Non-pigmented ciliary epithelial cell (primary cell): ENCODE measurements at places on chromosomes 11 and 22.
A peak's percentile ranks its signal among the peaks of the same experiment; 100 is the strongest.

- peak; percentile 41 for DNase-seq
Measured at GRCh38 chr11:9264316-9265210, 587 bp downstream of the DENND5A start.

- DNase-seq = no peak
Measured at GRCh38 chr22:31625257-31625640, 36.8 kb downstream of the PISD start.

DNA sequence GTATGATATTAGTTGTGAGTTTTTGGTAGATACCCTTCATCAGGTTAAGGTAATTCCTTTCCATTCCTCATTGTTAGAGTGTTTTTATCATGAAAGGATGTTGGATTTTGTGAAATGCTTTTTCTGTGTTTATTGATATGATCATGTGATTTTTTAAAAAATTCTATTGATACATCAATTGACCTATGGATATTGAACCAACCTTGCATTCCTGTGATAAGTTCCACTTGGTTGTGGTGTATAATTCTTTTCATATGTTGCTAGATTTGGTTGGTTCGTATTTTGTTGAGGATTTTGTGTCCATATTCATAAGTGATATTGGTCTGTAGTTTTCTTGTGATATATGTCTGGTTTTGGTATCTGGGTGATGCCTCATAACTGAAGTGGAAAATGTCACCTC, 6.7 kb downstream of the ANKRD13D start:
- DNase-seq = no peak

DNA sequence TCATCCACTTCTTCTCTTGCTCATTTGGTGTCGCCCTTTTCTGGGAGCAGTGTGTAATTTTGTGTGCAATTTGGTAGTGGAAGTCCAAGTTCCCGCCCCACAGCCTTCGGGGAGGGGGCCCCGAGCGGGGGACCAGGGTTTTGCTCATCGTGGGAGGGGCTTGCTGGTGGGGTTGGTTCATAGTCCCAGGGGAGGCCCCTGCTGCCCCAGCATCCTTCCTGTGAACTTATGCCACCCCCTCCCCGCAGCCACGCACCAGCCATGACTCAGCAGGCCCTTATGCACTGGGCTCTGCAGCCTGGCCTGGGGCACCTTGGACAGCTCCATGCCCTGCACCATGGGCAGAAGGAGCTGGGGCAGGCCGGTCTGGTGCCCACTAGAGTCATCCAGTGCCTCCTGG, 1183.6 kb downstream of the BRD1 start:
- DNase-seq = no peak

DNA sequence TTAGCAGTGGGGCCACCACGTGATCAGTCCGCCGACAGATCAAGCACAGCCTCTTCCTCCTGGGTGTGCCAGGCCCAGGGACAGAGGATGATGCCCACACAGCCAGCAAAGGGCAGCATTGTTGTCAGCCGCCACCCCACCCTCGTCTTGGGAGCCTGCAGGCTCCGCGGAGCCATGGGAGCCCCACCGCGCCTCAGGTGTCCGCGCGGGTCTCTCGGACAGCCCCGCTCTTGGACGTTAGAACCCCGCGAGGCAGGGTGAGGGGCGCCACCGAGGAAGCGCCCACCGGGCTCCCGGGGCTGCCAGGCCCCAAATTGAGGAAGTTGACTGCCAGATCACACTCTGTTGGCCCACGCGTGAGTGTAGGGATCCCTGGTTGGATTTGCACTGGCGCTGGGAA, 83.9 kb upstream of the MS4A8 start:
- no peak for DNase-seq

DNA sequence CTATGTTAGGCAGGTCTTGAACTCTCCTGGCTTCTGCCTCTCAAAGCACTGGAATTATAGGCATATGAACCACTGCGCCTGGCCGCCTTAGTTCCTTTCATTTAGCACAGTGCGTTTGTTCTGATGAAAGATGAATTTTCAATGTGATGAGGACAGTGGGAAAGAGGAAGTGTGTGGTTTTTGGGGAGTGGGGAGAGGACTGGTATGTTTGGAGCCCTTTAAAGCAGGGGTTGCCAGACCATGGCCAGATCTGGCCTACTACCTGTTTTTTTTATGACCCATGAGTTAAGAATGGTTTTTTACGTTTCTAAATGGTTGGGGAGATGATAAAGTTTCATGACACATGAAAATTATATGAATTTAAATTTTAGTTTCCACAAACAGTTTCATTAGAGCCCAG, 12.5 kb downstream of the ATXN10 start:
- DNase-seq = no peak

DNA sequence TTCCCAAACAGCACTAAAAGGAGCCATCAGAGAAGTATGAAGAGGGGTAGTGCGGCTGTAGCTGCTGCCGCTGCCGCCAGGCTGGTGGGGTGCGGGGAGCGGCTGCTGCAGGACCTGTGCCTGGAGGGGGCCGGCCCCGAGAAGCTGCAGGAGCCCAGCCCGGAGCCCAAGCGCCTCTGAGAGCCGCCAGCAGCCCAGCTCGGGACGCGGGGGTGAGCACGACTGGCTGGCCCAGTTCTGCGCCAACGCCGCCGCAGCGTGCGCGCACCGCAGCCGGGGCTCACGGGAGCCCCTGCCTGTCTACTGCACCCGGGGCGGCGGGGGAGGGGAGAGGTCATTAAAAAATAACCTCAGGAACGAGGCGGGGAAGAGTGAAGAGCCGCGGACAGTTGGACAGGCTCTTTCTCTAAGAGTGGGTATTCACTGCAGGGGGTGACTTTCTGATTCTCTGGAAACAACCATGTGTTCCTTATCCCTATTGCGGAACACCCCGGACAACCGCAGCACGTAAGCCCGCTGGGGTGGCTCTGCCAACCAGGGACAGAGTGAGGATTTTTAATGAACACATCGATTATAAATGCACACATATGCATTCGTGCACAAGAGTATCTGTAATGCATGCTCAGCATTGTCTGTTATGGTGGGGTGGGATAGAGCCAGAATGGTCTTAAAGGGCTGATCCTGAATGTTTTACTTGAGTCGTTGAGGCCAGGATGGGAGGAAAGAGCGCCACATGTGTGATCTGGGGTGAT, 453 bp downstream of the GAS2 start:
- DNase-seq = peak; percentile 4
